ENCODE measurements at places on chromosomes 3 and 15.

DNA sequence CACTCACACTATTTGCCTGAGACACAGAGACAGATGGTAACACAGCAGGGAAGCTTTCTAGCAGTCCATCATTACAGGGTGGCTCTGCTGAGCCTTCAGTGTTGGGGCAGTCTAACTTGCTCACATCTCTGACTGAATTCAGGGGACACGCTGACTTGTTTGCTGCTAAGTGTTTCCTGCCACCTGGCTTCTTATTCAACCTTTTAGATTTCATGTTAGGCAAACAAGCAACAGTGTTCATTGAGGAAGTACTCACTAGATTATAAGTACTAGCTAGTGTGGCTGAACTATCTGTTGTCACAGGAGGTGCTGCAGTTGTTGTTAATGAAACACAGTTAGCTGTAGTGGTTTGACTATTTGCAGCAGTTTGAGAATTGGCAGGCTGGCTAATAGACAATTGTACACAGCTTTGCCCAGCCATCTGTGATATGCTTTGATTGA, 37.3 kb downstream of the USF3 start:
- no peak for DNase-seq

DNA sequence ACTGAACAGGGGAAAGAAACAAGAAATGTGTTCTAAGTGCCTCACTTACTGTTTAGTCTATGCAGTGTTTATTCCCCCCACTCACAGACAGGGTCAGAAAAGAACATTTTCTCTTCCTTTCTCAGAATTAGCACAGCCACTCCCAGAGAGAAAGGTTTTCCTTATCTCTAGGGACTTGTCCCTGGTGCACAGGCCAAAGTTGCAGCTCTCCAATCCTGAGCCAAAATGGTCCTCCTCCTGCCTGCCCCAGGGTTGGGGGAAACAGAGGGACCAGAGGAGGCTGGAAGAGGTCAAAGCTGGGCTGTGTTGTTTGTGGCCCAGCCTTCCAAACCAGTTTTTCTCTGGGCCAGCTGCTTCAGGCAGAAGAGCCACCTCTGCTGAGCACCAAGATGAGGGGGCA, 12.0 kb downstream of the RAB6B start:
- no peak for DNase-seq

DNA sequence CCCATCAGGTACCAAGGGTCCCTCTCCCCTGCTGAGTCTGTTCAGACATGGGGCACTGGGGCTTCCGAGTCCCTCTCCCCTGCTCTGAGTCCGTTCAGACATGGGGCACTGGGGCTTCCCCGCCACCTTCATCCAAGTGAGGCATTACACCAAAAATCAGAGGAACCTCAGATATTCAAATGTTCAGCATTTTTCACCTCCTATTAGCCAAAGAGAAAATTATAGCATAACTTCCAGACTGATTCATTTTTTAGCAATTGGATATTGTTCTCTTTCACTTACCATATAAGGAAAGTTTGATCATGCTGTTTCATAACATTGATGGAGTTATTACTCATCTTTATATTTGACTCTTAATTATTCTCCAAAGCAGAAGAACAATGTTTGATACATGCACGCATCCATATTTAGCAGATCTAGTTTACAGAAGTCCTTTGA, 213.9 kb downstream of the MTHFS start:
- DNase-seq = no peak

- no peak for DNase-seq
Observed at GRCh38 chr3:188534633-188535032, 380.7 kb downstream of the LPP start.

DNA sequence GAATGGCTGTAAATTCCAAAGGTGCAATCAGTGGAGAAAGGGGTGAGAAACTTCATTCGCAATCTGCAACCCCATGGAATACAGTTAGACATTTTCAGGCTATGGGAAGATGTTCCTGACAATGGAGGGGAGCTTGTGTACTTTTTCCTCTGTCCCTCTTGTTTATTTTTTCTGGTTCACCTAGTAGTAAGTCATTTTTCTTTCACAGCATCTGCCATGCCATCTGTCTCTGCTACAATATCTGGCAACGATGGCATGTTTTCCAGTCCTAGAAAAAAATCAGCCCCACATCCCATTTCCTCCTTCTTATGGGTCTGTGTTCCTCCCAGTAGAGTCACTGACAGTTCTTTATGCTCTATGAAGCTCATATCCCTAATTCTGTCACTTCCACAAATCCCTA, 76.0 kb downstream of the SSR3 start:
- no peak for DNase-seq

GRCh38 chr3:182632077-182632393, 161.3 kb upstream of the ATP11B start:
- DNase-seq = no peak

DNA sequence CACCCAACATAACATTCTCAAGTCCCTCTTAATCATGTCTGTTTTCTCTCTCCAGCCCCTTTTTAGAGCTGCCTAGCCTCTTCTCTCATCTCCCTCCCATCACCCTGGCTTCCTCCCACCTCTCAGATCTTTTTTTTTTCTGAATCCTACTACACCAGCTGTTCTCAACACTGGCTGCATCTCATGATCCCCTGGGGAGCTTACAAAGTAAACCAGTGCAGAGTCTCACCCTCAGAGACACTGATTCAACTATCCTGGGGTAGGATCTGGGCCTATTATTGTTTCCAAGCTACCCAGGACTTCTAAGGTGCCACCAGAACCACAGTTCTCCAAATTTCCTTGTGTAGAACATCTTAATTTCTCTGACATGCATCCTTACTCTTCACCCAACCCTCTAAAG, 50.3 kb upstream of the ACAN start:
- DNase-seq = no peak

GRCh38 chr3:38562467-38562925, 66.4 kb downstream of the EXOG start:
- no peak for DNase-seq

DNA sequence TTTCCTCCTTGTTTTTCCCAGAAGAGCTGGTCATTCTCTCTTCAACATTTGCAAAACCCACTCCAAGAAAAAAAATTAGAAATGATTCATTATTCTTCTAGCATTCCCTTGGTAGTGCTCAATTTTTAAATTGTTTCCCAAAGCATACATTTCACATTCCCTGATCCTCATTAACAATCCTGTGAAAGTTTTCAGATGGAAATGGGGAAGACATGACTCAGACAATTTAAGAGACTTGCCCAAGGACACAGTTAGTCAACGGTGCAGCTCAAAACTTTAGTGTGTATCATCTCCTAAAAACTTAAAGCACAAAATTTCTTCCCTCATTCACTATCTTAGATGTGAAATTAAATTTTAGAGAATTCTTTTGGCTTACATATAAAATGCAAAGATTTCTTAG, 17.1 kb upstream of the ABI3BP start:
- DNase-seq = no peak

DNA sequence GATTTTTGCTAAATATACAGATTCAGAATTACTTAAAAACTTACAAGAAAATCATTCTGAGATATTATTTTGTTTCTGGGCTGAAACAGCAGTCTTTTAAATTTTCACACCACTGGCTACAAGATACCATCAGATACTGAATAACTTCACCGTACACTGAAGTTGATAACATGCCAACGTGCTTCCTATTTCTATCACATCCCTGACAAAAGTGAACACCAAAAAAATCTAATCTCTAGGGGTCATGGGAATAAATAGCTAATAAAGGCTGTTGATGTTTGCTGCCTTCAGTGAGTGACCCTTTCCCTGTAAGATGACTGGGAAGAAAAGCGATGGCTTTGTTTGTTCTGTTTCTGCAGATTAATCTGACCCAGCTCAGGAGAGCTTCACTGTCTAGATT, 120.5 kb downstream of the DUT start:
- no peak for DNase-seq

GRCh38 chr15:63287109-63287508, 9.7 kb downstream of the APH1B start:
- no peak for DNase-seq

DNA sequence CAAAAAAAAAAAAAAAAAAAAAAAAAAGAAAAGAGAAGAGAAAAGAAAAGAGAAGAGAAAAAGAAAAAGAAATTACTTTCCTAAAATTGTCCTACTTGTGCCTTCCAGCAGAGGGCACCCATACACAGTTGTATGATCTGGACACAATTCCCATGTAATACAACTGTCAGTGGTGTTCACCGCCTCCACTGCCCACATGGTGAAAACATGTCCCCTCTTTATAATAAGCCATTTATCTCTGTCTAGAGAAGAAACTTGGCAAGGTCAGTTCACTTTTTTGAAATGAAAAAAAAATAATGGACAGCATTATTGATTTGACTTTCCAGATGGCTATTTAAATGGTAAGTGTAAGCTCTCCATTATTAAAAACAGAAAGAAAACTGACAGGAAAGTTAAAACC, 459.4 kb downstream of the GBE1 start:
- DNase-seq = no peak

DNA sequence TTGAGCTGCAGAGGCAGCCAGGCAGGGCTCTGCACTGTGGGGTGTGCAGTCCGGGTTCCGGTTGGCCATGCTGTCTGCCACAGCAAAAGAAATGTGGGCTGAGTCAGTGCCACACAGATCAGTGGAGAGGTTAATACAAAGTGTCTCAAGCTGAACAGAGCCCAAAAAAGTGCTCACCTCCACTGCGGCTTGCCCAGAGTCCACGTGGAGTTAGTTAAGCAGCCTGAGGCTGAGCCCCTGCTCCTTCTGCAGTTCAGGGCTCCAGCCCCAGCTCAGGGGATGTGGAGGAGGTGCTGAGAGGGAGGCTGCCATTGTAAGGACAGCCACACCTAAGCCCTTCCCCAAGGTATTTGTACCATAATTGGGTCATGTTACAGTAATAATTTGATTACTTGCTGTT, 85.3 kb downstream of the LRRK1 start:
- no peak for DNase-seq

GRCh38 chr3:71003511-71003910, 580.0 kb downstream of the FOXP1 start:
- no peak for DNase-seq

- DNase-seq = no peak
Observed at GRCh38 chr3:126998320-126998719, 15.4 kb downstream of the PLXNA1 start.

GRCh38 chr3:179278932-179279693, 28.2 kb upstream of the KCNMB3 start:
- no peak for DNase-seq

DNA sequence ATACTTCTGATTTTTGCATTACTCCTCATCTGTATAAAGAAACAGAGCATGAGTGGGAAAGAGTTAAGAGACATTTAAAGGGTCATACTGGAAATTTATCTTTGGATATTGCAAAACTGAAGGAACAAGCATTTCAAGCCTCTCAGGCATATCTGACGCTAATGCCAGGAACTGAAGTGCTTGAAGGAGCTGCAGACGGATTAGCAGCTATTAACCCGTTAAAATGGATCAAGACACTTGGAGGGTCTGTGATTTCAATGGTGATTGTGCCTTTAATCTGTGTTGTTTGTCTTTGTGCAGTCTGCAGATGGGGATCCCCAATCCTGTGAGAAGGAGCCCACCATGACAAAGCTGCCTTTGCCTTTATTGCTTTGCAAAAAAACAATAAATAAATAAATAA, 202.5 kb upstream of the UBE3A start:
- no peak for DNase-seq

- DNase-seq = peak; percentile 16
Observed at GRCh38 chr15:68821190-68821840, 620 bp upstream of the ANP32A start.

GRCh38 chr3:11998092-11998491, 6.1 kb upstream of the SYN2 start:
- DNase-seq = no peak

- DNase-seq = no peak
Observed at GRCh38 chr3:167110901-167111300, 269.2 kb downstream of the ZBBX start.

GRCh38 chr15:60408463-60408981, 10.7 kb upstream of the ANXA2 start:
- no peak for DNase-seq

- DNase-seq = no peak
Observed at GRCh38 chr15:36544518-36545466, 34.6 kb upstream of the CDIN1 start.

- DNase-seq = no peak
Observed at GRCh38 chr3:57164217-57164656, 916 bp downstream of the IL17RD start.

Data from stimulated activated CD4-positive, alpha-beta T cell treated with anti-CD3 and anti-CD28 coated beads, Interleukin-12 subunit alpha, Interleukin-12 subunit beta, amount 100 ng/mL, for 4 hours (primary cell).